H9 (cell line): ENCODE measurements at places on chromosomes 6 and 20. TPM values are rescaled to one million over a fixed set of nuclear protein-coding genes. Genes with fewer than 3 reads are reported as not detected.

DNA sequence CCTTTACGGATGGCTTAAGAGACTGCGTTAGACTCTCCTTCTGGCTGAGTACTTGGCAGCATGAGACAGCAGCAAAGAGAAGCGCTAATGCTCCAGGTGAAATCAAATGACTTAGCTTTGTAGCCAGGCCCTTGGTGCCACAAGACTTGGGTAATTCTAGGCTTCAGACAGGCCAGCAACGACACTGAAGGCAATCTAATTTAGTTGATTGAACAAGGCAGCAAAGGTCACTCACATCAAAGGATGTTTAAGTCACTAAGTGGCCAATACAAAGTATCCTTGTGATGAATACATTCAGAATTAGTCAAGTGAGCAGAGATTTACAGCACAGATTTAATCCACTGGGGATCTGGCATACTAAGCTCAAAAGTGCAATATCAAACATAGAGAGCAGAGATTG is 113.2 kb downstream of the FAM83B start:
- H3K4me3 ChIP-seq = no peak overlapping the region
- DNase-seq = no peak
- H3K27me3 ChIP-seq = no peaks in the 10 kb centered on the region
- no peak overlapping the region for H3K27ac ChIP-seq
- no peaks in the 10 kb centered on the region for H3K4me1 ChIP-seq
- H3K36me3 ChIP-seq = 0 out of 2 replicates have a peak, but pooled peaks cover 6% of the 10 kb centered on the region

- H3K36me3 ChIP-seq = peaks cover 29% of the 10 kb centered on the region
- no peak overlapping the region for H3K4me3 ChIP-seq
- DNase-seq = no peak
- H3K4me1 ChIP-seq = peaks cover 2% of the 10 kb centered on the region; the same call in 1 of the 2 replicates
- no peaks in the 10 kb centered on the region for H3K27me3 ChIP-seq
Measured at GRCh38 chr6:35052694-35053565, 88.2 kb downstream of the TCP11 start.

DNA sequence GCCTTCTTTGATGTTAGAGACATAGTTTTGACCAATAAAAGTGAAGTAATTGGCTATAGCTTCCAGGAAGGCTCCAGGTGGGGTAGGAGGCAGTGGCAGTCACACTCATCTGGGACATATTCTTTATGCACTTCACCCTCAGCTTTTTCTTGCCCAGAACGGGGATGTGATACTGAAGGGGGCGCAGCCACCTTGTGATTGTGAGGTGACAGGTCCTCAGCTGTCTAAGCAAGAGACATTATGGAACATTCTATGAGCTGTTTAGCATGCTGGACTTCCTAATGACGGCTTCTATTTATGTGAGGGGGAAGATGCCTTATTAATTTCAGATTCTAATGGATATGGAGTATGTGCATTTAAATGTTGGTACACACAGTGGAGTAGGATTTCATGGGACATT is 151.3 kb upstream of the ZFP64 start:
- H3K4me3 ChIP-seq = no peak overlapping the region
- H3K27me3 ChIP-seq = no peaks in the 10 kb centered on the region
- no peak overlapping the region for H3K27ac ChIP-seq
- DNase-seq = no peak

DNA sequence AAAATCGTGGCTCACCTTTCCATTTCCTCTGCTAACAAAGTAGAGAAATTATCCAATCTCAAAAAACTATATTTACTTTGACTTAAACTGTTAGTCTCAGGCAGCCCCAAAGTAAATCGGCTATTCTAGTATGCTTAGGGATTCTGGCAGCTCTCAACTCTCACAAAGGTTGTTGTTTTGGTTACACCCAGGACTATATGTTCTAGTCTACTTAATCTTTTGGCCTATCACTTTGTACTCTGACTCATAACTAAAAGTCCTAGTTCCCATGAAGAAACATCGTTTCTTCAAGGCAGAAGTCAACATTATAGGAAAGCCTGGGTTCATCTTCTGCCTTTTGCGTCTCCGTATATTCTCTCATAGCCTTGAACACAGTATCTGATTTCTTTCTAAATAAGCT is 42.3 kb downstream of the MYLK4 start:
- no peak overlapping the region for H3K27ac ChIP-seq
- no peak for DNase-seq
- H3K4me1 ChIP-seq = no peaks in the 10 kb centered on the region

DNA sequence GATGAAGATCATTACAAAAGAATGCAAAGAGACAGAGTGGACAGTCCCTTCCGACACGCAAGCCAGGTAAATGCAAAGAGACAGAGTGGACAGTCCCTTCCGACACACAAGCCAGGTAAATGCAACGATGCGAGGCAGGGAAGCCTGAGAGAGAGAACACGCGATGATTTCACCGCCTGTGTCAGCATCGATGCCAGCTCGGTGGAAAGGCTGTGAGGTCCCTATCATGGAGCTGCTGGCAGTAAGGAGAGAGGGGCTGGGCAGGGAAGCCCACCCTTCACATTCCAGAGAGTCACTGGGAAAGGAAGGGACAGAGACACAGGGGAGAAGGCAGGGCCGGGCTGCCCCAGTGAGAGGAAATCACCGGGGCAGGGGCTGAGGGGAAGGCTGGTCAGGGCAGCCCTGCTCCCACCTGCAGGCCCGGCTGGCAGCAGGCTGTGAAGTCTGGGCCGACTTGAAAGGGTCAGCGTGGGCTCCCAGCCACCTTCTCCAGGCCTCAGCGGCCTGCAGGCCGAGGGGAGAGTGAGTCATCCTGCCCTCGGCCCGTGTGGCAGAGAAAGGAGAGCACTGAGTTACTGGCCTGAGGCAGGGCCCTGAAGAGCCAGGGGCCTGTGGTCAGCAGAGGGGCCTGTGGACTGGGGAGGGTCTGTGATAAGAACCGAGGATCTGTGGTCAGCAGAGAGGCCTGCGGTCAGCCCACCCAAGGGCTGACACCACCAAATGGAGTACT is 80.4 kb downstream of the DACT2 start:
- no peak overlapping the region for H3K4me3 ChIP-seq
- no peak overlapping the region for H3K27ac ChIP-seq
- H3K27me3 ChIP-seq = no peaks in the 10 kb centered on the region
- H3K4me1 ChIP-seq = no peaks in the 10 kb centered on the region

The SRMS gene
- total RNA-seq = 0.70 and 0.79 TPM in 2 replicates
